ENCODE measurements at places on chromosomes 2 and 18.

- DNase-seq = no peak
These were observed 4.2 kb upstream of the SERPINB4 start for GRCh38 chr18:63648241-63648640.

GRCh38 chr2:109288544-109289368 lies 159.8 kb downstream of the SH3RF3 start:
- no peak for DNase-seq

DNA sequence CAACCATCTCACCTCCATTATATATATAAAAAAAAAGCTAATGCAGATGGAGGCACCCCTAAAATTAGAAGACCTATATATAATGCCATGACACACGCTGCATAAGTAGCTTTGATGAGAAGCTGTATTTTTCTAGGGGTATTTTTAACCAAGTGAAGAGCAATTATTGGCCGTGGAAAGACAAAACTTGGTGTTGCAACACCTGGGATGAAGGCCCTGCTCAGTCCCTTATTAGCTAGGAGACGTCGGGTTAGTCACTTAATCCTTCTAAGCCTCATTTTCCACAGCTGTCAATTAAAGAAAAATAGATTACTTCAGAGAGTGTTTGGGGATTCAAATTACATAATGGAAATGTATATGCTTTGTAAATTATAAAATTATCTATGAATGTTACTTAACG lies 63.0 kb downstream of the WDR75 start:
- DNase-seq = no peak

DNA sequence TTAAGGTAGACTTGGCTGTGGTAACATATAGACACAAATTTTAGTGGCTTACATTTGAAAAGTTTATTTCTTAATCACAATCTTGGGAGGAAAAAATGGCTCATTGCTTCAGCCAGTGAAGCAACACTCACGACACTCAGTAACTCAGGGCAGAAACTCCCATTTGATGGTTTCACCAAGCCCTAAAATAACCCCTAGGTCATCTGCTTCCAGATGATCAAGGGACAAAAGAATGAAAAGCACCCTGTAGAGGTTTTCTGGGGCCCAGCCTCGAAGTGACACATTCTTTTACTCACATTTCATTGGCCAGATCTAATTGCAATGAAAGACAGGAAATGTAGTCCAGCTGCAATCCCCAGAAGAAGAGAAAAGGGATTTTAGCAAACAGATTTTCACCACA lies 275.9 kb downstream of the TMX3 start:
- DNase-seq = no peak

DNA sequence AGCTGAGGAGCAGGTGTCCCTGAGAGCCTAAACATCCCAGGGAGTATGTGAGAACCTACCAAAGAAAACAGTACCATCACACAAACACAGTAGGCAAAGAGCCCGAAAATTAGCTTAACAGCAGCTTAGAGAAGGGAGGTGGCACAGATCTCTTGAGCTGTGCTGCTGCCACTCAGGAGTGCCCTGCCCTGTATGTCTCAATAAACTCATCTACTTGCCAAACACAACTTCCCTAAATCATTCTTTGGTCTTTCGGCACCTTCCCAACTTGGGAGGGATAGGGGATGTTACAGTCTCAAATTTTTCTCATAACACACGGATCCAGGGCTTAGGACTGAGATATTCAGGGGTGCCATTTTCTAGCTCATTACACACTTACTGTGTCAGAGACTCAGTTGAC lies 45.3 kb upstream of the C1D start:
- DNase-seq = no peak

DNA sequence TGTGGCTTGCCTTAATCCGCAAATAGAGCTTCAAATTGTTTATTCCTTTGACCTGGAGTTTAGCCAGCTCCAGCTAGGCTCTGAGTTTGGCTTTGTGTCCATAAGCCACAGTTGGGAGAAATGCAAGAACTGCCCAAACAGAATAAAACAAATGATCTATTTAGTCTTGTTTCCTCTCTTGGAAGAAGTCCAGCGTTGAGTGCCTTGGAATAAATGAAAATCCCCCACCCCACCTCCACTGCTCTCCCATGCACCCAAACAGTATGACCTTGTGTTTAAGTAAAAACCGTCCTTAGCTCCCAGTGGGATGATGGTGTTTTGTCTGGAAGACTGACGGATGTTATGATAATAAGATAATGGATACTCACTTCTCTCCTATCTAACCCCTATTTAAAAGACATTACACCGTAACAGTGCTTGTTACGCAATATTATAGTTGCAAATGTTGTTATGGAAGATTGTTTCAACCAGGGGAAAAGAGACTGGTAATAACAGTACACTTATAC lies 3.2 kb upstream of the SERPINE2 start:
- no peak for DNase-seq

DNA sequence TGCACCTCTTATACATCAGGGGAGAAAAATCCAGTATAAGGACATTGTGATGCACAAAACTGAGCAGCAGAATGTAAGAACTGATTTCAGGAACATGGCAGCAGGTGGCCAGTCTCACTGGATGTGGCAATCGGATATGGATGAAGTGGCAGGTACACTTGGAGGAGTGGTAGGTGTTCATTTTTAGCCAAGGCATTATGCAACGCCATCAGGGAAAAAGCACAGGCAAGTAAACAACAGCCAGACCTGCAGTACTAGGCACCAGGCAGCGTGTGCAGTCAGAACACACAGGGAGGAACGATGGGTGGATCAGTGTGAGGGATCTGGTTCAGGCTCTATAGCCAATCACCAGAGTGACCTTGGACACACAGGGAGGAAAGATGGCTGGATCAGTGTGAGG lies 77.4 kb upstream of the GCFC2 start:
- DNase-seq = no peak

DNA sequence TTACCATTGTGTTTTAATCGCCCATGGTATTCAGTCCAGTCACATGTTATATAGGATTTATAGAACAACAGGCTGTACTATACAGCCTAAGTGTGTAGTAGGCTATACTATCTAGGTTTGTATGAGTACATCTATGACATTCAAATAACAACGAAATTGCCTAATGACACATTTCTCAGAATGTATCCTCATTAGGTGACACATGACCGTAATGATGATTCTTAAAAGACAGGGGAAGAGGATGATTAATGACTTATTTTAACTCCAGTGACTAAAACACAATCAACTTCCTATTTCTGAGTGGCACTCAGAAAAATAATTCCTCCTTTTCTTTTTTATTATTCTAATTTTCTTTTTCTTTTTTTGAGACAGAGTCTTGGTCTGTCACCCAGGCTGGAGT lies 63.0 kb upstream of the ACSL3 start:
- DNase-seq = no peak

DNA sequence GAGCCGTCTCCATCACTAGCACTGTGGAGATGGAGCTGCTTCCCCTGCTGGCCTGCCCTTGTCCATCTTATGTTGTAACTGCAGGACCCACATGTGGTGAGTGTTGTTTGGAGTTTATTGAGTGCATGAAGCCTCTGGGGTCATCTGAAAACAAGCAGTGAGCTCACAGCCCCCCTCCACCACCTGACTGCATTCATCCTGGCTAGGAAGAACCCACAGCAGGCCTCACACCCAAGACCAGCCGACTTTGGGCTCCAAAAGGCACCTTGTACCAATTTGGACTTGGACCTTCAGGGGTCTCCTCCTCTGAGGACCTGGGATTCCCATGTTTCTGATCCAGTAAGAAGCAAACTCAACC lies 116.1 kb downstream of the TWIST2 start:
- no peak for DNase-seq

- DNase-seq = no peak
These were observed 61.1 kb downstream of the CCDC195 start for GRCh38 chr2:224655006-224655537.

- DNase-seq = no peak
These were observed 186.6 kb downstream of the MYO5B start for GRCh38 chr18:50008306-50008705.

DNA sequence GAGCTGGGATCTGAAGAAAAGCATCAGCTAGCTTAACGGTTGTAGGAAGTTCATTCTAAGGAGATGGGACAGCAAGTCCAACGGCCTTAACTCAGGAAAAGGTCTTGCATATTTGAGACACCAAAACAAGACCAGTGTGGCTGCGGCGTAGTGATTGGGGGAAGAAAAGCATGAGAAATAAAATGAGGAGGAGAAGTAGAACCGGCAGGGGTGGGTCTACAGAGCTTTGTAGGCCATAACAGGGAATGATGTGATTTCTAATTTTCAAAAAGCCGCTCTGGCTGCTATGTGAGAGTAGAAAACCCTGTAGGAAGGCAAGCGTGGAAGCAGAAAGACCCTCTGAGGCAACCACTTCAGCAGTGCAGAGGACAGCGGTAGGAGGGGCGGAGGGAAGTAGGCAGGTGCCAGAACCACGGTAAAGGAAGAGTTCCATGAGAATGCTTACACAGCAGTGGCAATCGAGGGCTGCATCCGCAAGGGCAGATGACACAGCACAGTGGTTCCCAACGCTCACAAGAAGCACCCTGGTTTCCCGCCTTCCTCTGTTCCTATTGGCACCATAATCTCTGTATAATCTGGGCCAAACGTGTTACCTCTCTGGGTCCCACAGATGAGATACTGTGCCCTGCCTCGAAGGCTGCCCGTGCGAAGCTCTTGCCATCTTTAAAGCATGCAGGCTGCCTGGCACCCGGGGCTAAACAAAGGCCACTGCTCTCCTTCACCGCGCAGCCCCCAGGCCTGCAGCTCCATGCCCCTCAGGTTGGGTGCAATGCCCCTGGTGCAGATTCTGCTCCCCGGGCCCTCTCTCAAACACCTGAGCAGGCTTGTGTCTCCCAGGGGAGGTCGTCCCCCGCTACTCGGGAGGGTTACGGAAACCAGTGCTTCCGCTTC lies 795 bp downstream of the ANKRD39 start:
- DNase-seq = no peak

GRCh38 chr18:24672165-24672941 lies 211.9 kb downstream of the HRH4 start:
- DNase-seq = no peak

DNA sequence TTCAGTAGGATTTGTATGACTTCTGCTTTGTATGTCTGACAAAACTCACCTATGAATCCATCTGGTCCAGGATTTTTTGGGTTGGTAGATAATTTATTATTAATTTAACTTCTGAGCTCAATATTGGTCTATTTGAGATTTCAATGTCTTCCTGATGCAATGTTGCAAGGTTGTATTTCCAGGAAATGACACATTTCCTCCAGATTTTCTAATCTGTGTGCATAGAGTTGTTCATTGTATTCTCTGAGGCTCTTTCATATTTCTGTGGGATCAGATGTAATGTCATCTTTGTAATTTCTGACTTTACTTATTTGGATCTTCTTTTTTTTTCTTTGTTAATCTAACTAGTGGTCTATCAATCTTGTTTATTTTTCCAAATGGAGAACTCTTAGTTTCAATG lies 584.7 kb upstream of the SETBP1 start:
- DNase-seq = no peak

- DNase-seq = no peak
These were observed 1669.3 kb downstream of the SUCLG1 start for GRCh38 chr2:82789851-82790205.

DNA sequence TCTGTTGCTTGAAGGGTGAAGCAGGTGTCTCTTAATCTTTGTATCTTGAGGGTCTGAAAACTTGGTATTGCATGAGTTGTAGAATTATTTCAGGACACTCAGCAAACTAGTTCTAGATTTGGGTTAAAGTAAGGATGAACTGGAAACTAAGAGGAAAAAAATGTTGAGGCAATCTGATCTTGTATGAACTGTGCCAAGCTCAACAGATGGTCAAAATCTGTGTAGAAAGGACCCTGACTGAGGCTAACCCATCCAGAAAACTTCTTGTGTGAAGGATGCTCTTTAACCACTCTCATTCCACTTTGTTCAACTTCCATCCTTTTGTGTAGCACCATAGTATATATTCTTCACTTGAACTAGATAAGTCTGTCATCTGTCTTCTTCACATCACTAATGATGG lies 861.7 kb downstream of the SLC4A3 start:
- no peak for DNase-seq

DNA sequence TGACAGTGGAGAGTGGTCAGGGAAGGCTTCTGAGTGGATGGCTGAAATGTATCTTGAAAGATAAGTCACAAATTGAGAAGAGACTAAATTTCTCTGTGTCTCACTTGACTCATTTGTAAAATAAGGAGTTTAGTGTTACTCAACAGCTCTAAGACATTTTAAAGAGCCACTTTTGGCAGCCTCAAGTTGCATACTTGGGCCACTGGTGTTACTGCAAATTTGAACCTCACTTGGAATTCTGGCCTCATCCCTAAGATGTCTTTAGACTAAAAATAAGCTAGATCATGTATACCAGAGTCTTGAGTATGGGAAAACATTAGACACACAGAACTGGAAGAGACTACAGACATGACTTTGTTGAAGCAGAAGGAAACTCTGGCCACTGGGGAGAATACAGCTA lies 4.5 kb upstream of the MTLN start:
- DNase-seq = no peak

Measured in activated naive CD4-positive, alpha-beta T cell treated with anti-CD3 and anti-CD28 coated beads, Interleukin-2, amount 50 U/mL, for 72 hours (primary cell).